HFFc6 (cell line): ENCODE measurements at places on chromosomes 2 and 18.

DNA sequence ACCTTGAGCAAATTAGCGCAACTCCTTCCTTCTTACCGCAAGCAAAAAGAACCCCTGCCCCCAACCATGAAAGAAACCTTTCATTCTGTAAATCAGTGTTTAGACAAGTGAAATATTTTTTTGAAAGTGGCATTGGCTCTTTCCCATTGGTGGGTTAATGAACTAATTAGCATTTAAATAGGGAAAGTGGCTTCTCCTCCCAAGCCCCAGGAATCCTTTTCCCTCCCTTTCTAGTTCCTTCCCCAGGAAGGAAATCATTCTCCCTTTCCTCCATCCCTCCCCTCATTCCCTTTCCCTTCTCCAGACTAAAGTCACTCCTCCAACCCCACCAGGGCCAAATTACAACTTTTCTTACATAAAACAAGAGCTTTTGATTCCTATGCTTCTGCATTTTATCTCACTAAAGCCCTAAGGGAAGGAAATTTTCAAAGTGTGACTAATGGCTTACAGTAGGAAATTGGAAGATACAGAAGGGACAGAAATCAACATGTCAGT, 22.9 kb upstream of the TYMS start:
- peak; percentile 27 for DNase-seq

DNA sequence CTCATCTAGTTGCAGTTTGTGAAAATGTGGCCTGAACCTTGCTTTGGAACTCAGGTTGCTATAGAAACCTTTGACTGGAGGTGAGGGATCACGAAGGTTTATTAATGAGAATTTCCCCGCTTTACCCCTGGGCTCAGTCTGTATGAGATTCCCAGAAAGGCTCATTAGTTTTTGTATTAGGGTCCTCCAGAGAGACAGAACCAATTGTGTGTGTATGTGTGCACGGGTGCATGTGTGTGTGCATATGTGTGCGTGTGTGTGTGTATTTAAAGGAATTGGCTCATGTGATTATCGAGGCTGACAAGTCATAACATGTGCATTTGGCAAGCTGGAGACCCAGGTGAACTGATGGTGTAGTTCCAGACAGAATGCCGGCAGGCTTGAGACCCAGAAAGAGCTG, 113.8 kb upstream of the DLX2 start:
- no peak for DNase-seq

DNA sequence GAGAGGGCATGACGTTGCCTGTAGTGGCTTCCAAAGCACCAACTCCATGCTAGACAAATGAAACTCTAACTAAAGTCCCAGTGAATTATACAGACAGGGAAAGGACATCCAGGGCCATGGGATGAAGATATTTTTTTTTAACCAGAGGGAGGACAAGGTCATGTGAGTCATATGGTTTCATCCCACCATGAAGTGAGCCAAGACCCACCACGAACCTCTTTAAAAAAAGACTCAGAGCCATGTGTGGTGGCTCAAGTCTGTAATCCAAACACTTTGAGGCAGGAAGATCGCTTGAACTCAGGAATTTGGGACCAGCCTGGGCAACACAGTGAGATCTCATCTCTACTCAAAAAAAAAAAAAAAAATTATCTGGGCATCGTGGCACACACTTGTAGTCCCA, 115.2 kb downstream of the LIPG start:
- no peak for DNase-seq

- DNase-seq: peak; percentile 87
Observed at GRCh38 chr2:112836695-112837117, at the start of gene IL1B. Gene IL1B, minus strand, starts transcription at chr2:112836779. Its CDS starts 550 bp downstream, at chr2:112836229.

- DNase-seq: peak; percentile 24
Observed at GRCh38 chr2:187994464-187995331, 297.0 kb upstream of the GULP1 start.

DNA sequence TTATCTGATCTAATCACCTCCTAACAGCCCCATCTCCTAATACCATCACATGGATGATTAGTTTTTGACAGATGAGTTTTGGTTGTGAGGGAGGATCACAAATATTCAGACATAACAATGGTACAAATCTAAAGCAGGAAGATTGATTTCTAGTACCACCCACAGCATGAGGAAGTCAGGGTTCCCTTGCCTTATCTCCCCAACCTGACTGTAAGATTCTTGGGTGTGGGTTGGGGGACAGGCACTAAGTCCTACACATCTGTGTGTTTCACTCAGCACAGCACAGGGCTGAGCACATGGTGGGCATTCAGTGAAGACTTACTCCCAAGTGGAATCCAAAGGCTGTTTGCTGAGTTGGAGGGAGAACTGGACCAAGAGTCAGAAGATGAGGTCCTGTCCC, 93.8 kb upstream of the CXCR4 start:
- DNase-seq: no peak

DNA sequence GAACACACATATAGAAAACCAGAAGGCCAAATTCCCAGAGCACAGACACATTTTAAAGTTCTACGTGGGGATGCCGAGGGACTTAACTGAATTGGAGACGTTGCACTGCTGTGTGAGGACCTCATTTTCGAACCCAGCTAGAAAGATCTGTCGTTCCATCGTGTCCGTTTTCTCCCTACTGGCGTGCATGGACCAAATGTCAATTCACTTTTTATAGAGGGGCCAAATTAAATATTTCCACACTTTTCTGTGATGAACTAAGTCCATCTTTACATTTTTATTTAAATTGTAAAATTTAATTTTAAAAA, 692 bp upstream of the TSHZ1 start:
- DNase-seq: no peak

DNA sequence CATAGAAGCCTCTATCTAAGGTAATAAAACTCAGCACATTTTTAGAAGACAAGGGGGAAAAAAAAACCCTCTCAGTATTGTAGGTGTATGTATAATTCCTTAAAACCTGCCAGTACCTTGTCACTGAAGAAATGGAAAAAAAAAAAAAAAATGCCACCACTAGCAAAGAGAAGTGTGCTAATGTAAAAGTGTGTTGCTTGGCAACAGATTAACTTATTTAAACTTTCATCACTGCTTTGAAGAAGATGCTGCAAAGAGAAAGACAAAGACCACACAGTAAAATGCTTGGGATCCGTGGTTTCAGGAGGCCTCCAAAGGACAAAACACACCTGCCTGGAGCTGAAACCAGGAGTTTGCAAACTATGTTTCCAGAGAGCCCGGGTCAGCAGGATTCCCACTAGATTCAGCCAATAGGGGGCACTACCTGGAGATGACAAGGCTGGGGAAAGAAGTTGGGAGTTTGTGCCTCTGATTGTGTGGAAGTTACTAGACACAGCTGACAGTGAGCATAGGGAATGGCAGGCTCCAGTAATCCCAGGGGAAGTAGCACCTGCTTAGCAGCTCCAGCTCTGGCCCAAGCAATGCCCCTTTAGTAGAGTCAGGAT, 169.1 kb upstream of the TRIB2 start:
- DNase-seq: no peak

DNA sequence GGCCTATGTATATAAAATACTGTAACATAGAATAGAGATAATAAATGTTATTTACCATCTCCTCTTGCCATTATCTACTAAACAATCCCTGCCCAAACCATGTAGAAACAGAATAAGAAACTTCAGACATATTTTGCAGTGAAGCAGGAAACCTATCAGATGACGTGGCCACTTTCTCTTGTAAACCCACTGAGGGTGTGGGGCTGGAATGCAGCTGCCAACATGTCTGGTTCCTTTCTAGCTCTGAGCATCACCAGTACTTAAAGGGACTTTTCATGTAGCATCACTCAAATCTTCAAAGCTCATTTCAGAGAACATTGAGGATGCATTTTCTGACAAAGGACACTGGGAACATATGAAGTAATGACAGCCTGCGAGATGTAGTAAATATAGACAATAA, 251.8 kb downstream of the LPIN1 start:
- DNase-seq: peak; percentile 55

DNA sequence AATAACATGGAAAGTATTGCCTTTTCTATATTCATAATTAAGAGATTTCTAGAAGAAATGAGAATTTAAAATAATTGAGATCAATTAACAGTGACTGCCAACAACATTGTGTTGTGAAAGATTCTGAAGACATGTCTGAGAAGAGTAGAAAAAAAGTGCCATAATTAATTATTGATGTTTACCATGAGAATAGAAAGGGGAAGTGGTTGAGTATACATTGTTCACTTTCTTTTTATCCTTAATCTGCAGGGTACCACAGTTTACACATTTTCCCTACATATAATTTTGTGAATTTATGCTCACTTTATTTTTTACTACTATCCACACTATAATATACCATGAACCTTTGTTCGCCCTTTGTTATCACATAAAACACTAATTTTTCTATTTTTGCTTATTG, 47.1 kb upstream of the UBE2E3 start:
- DNase-seq: no peak

GRCh38 chr2:224937887-224938286, 104.4 kb downstream of the DOCK10 start:
- DNase-seq: no peak

- DNase-seq: no peak
Observed at GRCh38 chr2:158317642-158318041, 138.9 kb downstream of the CCDC148 start.

DNA sequence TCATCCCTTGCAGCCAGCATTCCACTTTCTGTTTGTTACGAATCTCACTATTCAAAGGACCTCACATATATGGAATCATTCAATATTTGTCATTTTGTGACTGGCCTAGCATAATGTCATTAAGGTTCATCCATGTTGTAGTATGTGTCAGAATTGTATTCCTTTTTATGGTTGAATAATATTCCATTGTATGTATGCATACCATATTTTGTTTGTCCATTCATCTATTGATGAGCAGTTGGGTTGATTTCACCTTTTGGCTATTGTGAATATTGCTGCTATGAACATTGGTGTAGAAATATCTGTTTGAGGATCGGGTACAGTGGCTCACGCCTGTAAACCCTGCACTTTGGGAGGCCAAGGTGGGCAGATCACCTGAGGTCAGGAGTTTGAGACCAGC, 35.0 kb downstream of the PSMD14 start:
- no peak for DNase-seq

- DNase-seq: no peak
Observed at GRCh38 chr2:231932985-231933915, 7.1 kb upstream of the NPPC start.

GRCh38 chr2:74063486-74063885, 78.8 kb downstream of the TET3 start:
- DNase-seq: no peak

GRCh38 chr2:161918692-161919091, 155.3 kb downstream of the DPP4 start:
- DNase-seq: no peak

- peak; percentile 51 for DNase-seq
Observed at GRCh38 chr2:181805228-181806038, 86.1 kb upstream of the ITPRID2 start.

DNA sequence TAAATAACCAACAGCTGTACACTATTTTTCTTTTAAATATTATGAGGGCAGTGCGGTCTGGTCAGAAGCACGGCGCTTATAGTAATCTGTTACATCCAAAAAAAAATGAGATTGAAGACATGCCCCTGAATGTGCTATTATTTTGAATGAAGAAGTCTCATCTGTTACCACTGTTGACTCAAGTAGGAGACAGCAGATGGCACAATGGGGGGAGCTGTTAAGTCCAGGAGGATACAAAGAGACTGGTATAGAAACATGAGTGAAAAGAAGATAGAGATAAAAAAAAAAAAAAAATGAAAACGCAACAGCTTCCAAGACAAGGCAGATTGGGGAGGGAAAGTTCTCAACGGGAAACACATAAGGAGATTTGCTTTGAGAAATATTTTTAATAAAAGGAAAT, 425.5 kb upstream of the PKDCC start:
- no peak for DNase-seq

DNA sequence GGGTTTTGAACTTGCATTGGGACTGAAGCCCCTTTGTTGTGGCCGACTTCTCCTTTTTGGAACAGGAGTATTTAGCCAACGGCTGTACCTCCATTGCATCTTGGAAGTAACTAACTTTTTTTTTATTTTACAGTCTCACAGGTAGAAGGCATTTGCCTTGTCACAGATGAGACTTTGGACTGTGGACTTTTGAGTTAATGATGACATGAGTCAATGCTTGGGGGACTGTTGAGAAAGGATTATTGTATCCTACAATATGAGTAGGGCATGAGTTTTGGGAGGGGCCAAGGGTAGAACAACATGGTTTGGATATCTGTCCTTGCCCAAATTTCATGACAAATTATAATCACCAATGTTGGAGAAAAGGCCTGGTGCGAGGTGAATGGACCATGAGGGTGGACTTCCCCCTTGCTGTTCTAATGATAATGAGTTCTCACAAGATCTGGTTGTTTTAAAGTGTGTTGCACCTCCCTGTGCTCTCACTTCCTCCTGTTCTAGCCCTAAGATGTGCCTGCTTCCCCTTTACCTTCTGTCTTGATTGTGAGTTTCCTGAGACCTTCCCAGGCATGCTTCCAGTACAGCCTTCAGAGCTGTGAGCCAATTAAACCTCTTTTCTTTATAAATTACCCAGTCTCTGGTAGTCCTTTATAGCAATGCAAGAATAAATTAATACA, 1269.4 kb upstream of the CHAC2 start:
- DNase-seq: no peak

- peak; percentile 67 for DNase-seq
Observed at GRCh38 chr2:74440378-74441169, 1.2 kb downstream of the RTKN start.

GRCh38 chr2:237160271-237160919, 74.7 kb downstream of the COPS8 start:
- no peak for DNase-seq

DNA sequence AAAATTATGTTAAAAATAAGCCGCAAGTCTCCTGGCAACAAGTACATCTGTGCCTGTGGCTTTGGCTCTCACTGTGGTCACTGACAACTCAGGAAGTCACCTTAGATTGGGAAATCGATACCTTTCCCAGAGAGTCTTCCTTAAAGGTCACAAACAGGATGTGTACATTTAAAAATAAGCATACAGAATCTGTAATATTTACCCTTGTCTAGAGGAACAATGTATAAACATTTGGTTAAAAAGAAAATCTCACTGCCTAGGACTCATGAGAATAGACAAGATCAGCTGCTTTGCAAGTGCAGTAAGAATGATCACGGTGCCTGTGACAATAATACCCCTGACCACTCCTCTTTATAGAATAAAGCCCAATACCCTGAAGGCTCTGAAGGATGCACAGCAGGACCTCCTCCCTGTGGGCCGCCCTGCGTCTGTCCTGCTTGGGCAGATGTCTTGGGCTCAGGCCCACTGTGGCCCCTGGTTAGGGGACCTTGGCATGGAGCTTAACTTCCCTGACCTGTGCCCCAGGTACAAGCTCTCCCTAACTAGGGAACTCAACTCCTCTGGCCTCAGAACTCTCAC, 98.0 kb upstream of the MGAT4A start:
- DNase-seq: no peak

- peak; percentile 75 for DNase-seq
Observed at GRCh38 chr2:161208527-161209139, 48.4 kb downstream of the TANK start.

- no peak for DNase-seq
Observed at GRCh38 chr2:148237911-148238310, 217.0 kb downstream of the MBD5 start.

- DNase-seq: no peak
Observed at GRCh38 chr18:58953627-58954026, 89.0 kb downstream of the ZNF532 start.

DNA sequence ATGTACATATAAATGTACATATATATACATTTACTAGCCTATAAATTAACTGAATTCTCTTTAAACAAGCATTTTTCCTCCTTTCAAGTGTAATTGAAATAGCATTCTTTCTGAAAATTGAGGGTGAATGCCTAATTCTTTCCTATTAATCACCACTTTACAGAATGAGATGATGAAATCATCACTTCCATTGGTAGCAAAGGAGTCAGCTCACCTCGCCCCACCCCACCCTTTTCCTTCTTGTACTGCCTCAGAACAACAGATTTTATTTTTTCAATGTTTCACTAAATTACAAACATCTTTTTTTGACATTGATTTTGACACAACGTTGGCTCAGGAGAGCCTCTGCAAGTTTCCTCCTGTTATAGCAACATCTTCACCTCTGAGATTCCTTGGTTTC, 181.9 kb upstream of the CDH7 start:
- no peak for DNase-seq
